NCI-H1048 (cell line): ENCODE measurements at places on chromosomes 2 and 18.

GRCh38 chr2:30380824-30381223 lies 66.2 kb upstream of the LCLAT1 start:
- DNase-seq, result no peak

DNA sequence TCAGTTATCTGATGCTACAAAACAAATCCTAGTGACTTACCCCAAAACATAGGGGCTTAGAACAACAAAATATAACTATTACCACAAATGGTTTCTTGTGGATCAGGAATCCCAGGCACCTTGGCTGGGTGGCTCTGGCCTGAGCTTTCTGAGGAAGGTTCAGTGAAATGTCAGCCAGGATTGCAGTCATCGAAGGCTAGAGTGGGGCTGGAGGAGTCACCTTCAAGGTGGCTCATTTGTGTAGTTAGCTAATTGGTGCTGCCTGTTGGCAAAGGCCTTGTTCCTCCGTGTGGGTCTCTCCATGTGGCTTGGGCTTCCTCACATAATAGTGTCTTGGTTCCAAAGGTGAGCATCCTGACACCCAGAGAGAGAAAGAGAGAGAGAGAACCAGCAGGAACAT lies 57.4 kb downstream of the COPS8 start:
- DNase-seq, result no peak

GRCh38 chr2:21469564-21469963 lies 345.8 kb downstream of the TDRD15 start:
- DNase-seq, result no peak

GRCh38 chr2:158097481-158097880 lies 4.2 kb upstream of the UPP2 start:
- DNase-seq, result no peak

DNA sequence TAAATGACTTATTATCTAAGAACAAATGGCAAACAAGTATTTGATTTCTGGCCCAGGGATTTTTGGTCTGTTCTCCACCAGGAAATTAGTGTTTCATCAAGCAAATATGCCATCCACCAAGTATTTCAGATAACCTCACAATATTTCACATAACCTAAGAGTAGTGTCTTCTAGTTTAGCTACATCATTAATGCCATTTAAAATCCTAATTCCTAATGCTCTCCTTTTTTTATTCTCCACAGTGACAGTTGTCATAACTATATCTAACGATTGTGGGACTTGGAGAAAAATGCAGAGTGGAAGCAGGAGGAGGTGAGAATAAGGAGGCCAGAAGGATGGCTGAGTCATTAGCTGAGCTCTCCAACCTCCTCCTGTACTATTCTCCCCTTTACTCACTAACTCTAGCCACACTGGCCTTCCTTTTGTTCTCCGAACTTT lies 58.5 kb upstream of the CTLA4 start:
- no peak for DNase-seq

DNA sequence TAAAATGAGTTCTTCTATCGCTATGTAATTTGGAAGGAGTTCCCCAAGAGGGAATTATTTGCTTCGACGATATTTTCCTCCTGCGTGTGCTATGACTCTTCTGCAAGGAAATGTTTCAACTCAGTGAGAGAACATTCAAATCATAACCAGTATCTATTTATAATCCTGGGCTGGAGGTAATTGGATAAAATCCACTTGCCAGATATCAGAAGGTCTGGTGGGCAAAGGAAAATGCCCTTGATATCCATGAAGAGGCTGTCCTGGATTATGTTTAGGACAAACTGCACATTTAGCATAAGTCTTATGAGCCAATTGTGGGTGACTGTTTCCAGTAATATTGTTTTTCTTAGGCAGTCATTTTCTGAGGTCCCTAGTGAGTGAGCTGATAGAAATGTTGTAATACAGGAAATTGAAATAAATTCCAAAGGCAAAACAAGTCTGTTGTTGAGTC lies 17.7 kb downstream of the RPIA start:
- DNase-seq, result no peak

- DNase-seq, result no peak
Measured at GRCh38 chr2:37472959-37473358, 128.5 kb downstream of the QPCT start.

- no peak for DNase-seq
Measured at GRCh38 chr2:163481515-163481914, 254.3 kb downstream of the FIGN start.

GRCh38 chr18:6088432-6088831 lies 193.1 kb upstream of the TMEM200C start:
- DNase-seq, result no peak

GRCh38 chr2:47172156-47172921 lies 17.2 kb upstream of the STPG4 start:
- no peak for DNase-seq

GRCh38 chr2:10095175-10095574 lies 15.0 kb upstream of the CYS1 start:
- DNase-seq, result no peak

DNA sequence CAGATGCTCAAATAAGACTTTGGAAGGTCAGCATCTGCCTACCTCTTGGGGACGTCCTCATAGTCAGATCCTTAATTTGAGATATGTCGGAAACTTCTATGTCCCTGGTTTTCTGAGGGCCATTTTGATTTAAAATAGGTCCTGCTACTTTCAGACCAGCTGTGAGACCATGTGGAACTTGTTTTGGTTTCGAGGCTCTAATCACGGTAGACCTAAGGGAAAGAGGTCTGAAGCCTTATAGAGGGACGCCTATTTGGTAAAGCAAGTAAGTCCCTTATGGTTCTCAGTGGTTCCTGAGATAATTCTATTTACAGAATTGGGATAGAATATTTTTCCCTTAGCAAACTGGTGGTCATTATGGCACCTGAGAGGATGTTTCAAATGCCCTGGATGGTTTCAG lies 75.1 kb downstream of the RFTN2 start:
- no peak for DNase-seq

- peak; percentile 10 for DNase-seq
Measured at GRCh38 chr2:159855557-159856061, 57.6 kb upstream of the CD302 start.

DNA sequence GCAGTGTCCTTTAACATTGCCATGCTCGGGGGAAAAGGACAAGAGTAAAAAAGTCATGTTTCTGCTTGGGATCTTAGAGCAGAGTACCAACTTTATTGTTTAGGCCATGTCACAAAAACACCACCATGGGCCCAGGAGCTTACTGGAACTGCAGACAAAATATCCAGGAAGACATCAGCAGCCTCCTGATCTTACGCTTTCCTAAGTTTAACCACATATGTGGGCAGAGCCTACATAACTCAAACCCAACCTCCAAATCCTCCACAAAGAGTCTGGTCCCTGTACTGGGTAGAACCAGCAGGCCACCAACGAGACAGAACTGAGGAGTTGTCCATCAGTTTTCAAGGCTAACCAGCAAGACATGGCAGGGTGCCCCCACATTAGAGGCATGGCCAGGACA lies 10.3 kb downstream of the GALNT14 start:
- no peak for DNase-seq

GRCh38 chr2:239880396-239880795 lies 144.7 kb downstream of the NDUFA10 start:
- no peak for DNase-seq

GRCh38 chr2:106316915-106317314 lies 122.8 kb upstream of the UXS1 start:
- DNase-seq, result no peak

GRCh38 chr2:137981112-137981656 lies 16.9 kb downstream of the HNMT start:
- no peak for DNase-seq

DNA sequence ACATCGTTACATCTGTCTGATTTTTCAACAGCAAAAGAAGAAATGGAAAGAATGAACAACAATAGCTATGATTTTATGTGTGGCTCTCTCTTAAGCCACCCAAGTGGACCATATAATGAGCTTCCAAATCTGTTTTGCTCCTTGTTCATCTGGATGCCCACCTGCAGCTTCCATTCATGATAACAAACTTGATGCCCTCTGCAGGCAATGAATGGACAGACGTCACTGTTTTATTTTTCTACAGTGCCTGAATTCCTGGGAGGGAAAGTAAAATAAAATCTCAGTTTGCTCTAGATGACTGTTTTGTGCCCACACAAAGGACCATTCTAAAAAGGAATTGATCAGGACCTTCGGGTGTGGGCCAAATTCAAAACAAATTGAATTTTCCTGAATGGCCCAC lies 5.0 kb downstream of the MREG start:
- DNase-seq, result no peak

DNA sequence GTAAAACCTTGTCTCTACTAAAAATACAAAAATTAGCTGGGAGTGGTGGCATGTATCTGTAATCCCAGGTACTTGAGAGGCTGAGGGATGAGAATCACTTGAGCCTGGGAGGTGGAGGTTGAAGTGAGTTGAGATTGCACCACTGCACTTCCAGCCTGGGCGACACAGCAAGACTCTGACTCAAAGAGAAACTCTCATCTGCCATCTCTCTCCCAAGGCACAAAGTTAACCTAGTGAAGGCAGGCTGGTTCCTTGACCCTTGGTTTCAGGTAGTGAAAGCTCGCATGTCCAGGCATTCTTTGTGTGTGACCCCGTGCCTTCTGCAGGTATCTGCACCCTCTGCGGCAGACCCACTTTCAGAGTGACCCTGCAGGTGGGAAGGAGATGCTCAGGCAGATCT lies 100.0 kb downstream of the WDSUB1 start:
- no peak for DNase-seq

GRCh38 chr2:144067506-144067905 lies 452.4 kb downstream of the ZEB2 start:
- DNase-seq, result no peak

DNA sequence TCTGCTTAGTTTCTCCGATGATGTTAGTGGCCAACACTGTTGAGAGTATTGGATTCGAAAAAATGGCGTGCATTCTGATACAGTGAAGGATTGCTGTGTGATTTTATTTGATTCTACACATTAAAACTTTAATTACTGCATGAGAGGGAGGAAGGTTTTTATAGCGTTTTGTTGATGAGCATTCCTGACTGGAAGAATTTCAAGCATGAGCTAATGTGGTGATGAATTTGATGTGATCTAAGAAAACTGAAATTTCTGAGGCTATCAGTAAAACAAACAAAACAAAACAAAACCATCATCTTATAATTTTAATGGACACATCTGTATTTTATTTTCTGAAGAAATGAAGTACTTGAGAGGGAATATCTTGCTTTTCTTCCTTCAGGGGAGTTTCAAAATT lies 59.6 kb downstream of the ITGB6 start:
- no peak for DNase-seq

DNA sequence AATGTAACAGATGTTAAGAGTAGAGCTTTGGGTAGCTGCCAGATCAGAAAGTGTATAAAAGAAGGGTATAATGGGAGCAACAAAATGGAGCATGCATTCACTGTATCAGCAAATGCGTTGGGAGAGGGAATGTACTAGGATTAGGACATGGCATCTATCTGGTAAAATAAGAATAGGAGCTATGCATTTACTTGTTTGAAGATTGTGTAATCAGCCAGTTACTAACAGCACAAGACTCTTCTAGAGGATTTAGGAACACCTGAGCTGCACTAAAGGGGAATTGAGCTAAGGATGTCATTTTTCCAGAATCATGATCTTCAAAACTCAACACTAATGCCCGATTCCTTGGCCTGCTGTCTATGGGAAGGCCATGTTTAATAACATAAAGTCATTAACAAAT lies 394.2 kb upstream of the TNP1 start:
- DNase-seq, result no peak

- no peak for DNase-seq
Measured at GRCh38 chr2:149743842-149744448, 156.4 kb upstream of the MMADHC start.

- DNase-seq, result no peak
Measured at GRCh38 chr2:84846741-84847142, 34.1 kb downstream of the TRABD2A start.

DNA sequence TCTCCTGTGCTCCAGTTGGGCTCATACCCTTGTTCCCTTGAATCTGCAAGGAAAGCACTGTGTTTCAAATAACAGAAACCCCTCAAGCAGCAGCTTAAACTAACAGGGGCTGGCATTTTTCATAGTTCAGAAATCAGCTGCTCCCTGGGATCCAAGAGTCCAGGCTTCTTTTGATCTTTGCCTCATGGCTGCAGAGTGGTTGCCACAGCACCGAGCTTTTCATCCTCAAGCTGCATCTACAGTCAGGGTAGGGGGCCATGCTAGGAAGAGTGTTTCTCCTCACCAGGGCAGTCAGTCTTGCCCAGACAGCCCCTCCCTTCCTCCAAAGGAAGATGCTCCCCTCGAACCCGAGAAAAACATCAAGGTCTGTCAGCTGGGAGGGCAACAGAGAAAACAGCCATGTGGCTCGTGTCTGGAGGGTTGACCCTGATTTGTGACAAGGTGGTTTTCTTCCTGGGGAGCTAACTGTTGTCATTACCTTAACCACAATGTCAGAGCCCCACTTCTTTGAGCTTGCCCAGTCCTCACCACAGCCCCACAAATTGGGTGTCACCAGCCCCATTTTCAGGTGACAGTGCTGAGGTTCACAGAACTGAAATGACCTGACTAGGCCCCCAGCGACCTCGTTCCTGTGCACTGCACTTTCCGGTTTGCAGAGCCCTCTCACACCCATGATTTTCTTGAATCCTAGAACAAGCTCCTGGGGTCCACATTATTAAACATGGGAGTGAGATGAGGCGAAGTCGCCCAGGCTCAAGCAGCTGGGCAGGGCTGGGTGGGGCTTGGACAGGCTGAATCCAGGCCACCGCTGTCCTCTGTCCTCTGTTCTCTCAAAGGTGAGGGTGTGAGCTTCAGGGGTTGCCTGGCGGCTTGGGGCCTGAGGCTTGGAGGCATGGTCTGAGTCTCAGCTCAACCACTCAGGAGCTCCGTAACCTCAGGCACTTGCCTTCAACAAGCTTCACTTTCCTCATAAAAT lies 21.9 kb downstream of the ATOH8 start:
- DNase-seq, result no peak

DNA sequence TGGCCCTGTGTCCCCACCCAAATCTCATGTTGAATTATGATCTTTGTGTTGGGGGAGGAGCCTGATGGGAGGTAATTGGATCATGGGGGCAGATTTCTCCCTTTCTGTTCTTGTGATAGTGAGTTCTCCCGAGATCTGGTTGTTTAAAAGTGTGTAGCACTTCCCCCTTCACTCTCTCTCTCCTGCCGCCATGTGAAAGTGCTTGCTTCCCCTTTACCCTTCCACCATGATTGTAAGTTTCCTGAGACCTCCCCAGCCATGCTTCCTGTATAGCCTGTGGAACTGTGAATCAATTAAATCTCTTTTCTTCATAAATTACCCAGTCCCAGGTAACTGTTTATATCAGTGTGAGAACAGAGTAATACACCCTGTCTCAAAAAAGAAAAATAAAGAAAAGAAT lies 25.5 kb downstream of the LRRFIP1 start:
- DNase-seq, result no peak

DNA sequence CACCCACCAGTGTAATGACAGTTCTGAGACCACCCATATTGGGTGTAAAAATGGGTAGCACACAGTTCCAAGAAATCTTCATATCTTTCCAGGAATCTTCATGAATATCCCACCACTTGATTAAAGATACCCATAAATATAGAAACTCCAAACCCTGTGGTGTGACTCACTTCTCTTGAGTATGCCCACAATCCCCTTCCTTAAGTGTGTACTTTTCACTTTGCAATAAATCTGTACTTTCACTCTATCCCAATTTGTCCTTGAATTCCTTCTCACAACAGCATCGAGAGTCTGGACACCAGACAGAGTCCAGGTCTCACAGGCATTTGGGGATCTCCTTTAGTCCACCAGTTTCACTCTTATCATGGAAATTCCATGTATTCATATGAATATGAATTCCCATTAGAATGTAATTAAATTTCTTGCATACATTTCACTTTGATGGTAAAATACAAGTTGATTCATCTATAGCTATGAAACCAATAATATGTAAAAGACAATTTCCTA lies 287.0 kb upstream of the SESTD1 start:
- no peak for DNase-seq
